ENCODE measurements at places on chromosomes 16 and 17.

DNA sequence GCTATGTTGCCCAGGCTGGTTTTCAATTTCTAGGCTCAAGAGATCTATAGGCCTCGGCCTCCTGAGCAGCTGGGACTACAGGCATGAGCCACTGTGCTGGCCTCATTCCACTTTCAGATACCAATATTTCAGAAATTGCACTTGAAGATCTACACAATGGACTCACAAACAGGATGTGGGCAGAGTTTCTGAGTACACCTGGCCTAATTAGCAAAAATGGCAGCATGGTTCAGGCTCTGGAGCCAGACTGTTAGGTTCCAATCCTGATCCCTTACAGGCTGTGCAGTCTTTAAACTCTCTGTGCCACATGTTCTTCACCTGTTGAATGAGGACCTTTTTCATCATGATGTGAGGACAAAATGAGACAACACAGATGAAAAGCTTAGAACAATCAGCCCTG, 32.2 kb downstream of the RNF157 start:
- DNase-seq: no peak

- DNase-seq: no peak
Observed at GRCh38 chr16:77328768-77329167, 106.1 kb downstream of the ADAMTS18 start.

DNA sequence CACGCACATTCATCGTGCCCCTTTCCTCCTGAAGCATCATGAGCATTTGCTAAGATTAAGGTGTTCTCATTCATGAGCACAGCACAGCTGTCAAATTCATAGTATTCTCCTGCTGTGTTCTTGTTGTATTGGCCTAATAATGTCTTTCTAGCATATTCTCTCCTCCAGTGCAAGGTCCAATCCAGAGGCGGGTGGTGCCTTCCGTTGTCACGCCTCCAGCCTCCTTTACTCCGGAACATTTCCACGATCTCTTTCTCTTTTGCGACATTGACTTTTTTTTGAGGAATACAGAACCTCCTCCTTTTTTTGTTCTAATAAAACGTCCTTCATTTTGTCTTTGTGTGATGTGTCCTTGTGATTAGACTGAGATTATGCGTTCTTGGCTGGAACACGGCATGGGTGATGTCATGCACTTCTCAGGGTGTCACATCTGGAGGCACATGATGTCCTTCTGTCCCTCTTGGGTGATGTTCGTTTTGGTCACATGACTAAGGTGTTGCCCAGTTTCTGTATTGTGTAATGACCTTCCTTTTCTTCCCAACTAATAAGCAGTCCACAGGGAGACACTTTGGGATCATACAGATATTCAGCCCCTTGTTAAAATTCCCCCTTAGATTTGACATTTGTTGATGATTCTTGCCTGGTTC, 66.3 kb downstream of the CLEC16A start:
- DNase-seq: no peak

DNA sequence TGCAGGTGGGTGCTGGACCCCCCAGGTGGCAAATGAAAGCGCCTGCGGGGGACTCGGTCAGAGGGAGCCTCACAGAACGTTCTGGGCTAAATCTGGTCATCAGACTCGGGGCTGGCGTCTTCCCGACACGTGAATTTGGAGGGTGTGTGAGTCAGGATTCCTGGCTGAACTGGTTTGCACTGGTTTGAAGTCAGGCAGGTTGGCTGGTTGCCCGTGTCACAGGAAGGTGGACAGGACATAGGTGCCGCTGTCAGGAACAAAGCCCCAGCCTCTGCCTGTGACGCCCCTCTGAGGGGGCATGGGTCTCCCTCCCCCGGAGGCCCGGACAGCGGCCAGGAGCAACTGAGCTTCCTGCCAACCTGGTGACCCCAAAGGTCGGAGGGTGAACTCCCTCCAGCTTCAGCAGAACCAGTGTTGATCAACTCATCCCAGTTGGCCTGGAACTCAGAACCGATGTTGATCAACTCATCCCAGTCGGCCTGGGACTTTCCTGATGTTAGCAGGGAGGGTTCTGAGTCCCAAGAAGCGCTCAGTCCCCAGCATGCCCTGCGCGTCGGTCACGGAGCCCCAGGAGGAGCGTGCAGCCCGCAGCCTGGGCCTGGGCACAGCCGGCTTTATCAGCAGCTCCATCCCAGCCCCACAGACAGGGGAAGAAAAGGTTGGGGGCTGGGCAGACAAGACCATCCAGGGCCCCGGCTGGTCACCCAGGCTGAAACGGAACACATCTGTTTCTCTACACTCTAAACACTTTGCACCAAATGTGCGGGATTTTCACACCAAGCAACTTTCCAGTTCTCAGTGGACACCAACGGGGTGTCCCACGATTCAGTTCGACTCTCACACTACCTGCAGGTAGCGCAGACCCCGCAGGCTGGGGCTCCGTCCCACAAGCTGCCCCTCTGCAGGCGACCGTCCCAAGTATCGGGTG, 14.4 kb upstream of the METRNL start:
- no peak for DNase-seq

- peak; percentile 16 for DNase-seq
Observed at GRCh38 chr17:43660816-43661493, 767 bp downstream of the MEOX1 start.

DNA sequence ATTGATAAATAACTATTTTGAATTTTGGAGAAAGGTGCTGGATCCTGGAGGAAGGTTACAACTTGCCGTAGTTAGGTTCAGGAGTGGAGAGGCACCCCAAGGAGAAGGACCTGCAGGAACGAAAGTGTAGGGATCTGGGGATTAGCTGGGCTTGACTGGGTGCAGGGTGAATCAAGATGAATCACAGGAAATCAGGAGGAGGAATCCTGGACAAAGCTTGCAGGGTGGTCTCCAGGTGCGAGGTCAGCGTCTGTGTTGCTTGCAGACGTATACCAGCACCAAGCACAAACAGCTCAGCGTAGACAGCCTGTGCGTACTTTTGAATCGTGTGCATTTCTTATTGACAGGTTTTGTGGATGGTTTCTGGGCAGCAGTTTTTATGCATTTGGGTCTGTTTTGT, 144.3 kb downstream of the MSI2 start:
- DNase-seq: no peak

GRCh38 chr16:87562201-87562600, 40.1 kb upstream of the JPH3 start:
- no peak for DNase-seq

DNA sequence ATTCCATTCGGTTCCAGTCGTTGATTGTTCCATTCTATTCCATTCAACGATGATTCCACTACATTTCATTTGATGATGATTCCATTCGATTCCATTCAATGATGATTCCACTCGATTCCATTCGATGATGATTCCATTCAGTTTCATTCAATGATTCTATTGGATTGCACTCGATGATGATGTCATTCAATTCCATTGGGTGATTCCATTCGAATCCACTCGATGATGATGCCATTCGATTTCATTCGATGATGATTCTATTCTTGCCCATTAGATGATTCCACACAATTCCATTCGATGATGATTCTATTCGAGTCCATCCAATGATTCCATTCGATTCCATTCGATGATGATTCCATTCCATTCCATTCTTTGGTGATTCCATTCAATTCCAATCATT, 1283.7 kb downstream of the TP53TG3F start:
- DNase-seq: no peak

DNA sequence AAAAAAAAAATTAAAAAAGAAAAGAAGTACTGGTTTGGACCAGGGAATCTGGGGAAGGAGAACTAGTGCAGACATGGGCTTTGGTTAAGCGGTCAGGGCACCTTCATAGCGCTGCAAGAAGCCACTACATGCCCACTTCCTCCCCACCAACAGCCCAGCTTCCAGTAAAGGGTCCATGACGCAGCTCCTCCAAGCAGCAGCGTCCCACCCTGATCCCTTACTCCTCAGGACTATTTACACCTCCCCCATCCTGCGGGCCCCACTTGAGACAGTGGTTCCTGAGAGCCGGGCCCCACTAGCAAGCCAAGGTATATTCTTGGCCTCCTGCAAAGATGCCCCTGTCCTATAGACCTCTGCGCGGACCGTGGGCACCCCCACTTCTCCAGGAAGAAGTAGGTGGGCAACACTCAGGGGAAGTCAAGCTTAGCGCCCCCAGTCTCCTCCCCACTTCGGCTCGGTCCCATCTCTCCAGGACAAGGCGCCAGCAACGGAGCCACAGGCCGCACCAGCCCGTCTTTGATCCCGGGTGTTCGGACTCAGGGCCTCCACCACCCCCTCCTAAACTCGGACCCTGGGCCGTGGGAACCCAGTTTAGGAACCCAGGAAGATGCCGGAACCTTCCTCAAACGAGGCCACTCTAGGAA, 913 bp upstream of the PRR14 start:
- no peak for DNase-seq

GRCh38 chr16:87178977-87179376, 138.2 kb downstream of the C16orf95 start:
- no peak for DNase-seq

GRCh38 chr16:11642765-11643116, 25.5 kb upstream of the SNN start:
- no peak for DNase-seq

DNA sequence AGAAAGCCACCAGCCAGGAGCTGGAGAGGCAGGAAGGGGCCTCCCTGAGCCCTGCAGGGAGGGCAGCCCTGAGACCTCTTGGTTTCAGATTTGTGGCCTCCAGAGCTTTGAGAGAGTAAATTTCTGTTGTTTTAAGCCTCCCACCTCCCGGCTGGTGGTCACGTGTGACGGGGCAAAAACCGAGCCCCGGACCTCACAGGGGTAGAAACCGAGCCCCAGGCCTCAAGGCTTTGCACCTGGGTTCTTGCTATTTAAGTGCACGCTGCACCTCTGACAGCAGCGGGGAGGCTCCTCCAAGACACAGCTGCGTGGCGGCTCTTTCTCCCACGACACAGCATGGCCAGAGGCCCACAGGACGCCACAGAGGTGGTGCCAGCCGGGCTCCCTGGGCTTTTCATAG, 17.4 kb upstream of the ZC3H18 start:
- no peak for DNase-seq

- no peak for DNase-seq
Observed at GRCh38 chr16:89034971-89035668, 58.1 kb upstream of the CBFA2T3 start.

Measured in stimulated activated CD4-positive, alpha-beta T cell treated with anti-CD3 and anti-CD28 coated beads, Interleukin-1b, Interleukin-23, amount 100 ng/mL, for 48 hours (primary cell).